IgD-negative memory B cell (primary cell): ENCODE measurements at places on chromosomes 1 and 21. TPM values are rescaled to one million over a fixed set of nuclear protein-coding genes. Genes with fewer than 3 reads are reported as not detected.

The C2CD4D gene
- polyA plus RNA-seq = 0.20 TPM

The PRKCZ gene
- polyA plus RNA-seq = 12.0 TPM

The KRTAP13-2 gene
- polyA plus RNA-seq = not detected

The TRMT13 gene
- 11.9 TPM for polyA plus RNA-seq

The THEM5 gene
- not detected for polyA plus RNA-seq

The HCRTR1 gene
- not detected for polyA plus RNA-seq

The NCMAP gene
- not detected for polyA plus RNA-seq

The TCHHL1 gene
- not detected for polyA plus RNA-seq

The SLC45A3 gene
- polyA plus RNA-seq = 1.9 TPM

The GFI1 gene
- polyA plus RNA-seq = 1.6 TPM

The RCSD1 gene
- polyA plus RNA-seq = 249 TPM

The GPR153 gene
- 0.06 TPM for polyA plus RNA-seq
